ENCODE measurements at places on chromosomes 6 and 20.

DNA sequence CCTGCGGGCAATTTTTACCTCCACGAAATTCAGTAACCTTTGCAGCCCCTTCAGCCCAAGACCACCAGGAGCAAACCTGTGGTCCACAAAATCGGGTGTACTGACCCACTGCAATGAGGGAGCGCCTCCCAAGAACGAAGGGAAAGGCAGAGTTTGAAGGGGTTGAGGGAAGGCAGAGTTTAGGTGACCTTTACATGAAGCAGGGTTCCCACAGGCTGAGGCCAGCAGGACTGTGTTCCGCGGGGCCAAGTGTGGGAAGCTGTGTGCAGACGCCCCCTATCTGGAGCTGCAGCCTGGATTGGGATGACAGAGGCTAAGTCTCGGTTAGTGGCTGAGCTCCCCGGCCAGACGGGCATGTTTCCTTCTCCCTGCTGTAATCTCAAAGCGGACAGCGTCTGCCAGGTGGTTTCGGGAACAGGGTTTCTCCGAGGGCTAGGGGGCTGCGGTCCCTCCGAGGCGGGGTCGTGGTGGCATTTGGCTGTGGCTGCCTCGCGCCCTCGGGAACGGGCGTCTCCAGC, 826 bp upstream of the PYGB start:
- no peak for DNase-seq

DNA sequence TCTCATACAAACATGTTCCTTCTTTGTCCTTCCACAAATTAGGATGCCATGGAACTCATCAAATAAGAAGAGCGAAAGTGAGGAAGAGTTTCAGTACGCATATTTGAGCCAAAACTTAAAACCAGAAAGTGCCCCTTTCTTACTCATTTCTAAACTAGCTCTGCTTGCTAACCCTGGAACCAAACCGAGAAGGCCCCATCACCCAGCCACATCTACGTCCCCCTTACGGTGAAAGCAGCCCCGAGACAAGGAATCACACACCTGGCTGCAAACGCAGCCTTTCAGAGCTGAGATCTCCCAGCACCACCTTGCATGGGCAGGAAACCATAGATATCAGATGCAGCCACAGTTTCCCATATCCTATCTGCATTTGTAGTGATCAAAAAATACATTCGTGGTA, 28.5 kb downstream of the TRERF1 start:
- DNase-seq, result no peak

- no peak for DNase-seq
These were observed 50.6 kb downstream of the SOD2 start for GRCh38 chr6:159642481-159642880.

DNA sequence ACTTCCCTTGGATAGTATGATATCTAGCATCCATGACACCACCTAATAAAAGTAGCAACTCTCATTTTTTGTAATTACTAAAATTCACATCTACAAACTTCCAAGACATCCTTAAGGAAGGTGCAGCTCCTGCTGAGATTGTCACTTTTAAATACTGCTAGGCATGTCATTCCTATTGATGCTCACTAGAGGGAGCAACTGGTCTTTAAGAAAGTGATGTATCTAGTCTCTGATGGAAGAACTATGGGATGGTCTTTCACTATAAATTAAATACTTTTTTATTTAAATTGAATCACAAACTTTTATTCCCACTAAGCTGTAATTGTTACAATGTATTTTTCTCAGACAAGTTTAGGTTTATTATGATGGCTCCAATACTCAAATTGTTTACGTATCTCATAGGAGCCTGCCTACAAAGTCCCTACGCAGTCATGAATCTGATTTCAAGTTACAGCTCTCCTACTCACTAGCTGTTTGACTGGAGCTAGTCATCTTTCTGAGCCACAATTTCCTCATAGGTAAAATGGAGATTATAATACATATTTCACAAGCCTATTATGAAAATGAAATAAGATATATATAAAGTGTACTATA, 8.1 kb upstream of the TSPYL1 start:
- DNase-seq, result no peak

- peak; percentile 16 for DNase-seq
These were observed 45.1 kb downstream of the RNASET2 start for GRCh38 chr6:166911248-166911677.

- no peak for DNase-seq
These were observed 79.7 kb upstream of the JARID2 start for GRCh38 chr6:15166121-15166520.

GRCh38 chr20:2741881-2742280, 49.3 kb downstream of the EBF4 start:
- no peak for DNase-seq

DNA sequence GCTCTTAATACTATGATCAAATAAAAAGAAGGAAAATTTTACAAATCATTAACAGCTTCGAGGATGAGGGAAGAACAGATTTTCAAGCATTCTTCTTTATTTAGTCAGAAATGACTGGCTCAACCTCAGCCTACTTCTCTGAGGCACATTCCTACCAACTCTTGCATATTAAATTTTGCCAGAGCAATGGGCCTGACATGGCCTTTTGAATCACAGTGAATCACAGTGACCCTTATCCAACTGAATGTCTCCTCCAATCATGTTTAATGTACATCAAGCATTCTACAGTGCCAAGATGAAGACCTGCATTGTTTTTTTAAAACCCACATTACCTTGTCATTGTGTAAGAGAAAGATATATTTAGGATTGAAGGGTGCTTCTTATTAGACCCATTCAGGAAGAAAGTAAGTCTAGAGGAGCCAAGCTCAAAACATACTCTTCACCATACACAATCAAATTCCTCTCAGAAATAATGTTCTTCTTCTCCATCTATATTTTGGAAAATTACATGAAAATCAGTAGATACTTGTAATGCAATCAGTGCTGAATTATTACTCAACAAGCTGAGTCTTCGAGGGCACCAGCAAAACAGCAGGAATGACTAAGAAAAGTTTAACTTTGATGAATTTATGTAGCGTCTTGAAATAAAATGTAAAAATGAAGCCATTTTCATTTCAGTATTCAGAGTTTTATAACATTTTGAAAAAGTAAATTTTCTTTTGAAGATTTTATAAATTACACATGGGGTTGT, 44.1 kb upstream of the MOXD1 start:
- DNase-seq, result peak; percentile 86

DNA sequence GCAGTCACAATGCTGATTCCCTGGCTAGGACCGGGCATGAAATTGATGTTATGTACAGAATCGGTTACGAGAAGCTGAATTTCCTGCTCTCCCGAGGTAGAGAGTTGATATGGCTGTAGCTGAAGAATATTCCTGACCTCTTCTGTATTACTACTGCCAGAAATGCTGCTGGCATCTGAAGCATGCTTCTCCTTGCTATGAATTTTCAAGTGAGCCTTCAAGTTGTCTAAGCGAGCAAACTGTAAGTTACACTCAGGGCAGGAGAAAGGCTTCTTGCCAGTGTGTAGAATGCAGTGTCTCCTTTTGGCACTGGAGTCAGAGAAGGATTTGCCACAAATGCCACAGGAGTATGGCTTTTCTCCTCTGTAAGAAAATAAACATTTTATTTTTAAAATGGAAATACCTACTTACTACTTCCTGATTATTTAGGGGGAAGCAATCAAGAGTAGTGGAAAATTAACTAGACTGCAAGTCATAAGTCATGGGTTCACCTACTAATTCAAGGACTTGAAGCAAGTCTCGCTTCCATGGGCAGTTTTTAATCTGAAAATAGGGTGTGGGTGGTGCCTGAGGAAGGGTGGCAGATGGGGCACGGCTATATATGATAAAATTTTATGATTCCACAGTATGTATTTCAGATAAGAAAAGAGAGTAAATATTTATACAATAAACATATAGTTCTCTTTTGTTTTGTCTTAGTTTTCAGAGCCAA, 10.8 kb upstream of the MICAL1 start:
- no peak for DNase-seq

- no peak for DNase-seq
These were observed 230.6 kb downstream of the UTRN start for GRCh38 chr6:144515761-144516160.

Data from NCI-H226 (cell line).